GM12865 (cell line): ENCODE measurements at places on chromosomes 16 and 17.

DNA sequence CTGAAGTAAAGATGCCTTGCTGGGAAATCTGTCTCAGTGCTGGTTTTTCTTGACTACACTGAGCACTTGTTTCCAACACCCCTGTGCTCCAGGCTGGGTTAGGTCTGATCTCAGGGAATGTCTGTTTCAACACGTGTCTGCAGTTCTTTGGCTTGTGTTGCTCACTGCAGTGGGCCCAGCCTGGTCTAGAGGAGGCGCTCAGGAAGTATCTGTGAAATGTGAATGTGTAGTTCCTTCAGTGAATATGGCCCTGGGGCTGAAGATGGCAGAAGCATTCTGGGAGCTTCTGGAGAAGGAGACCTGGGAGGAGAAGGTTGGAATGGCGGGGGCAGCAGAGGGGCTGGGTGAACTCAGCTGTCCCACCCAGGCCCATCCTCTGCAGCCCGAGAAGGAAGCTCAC is 8.1 kb upstream of the YPEL3 start:
- DNase-seq, result no peak

DNA sequence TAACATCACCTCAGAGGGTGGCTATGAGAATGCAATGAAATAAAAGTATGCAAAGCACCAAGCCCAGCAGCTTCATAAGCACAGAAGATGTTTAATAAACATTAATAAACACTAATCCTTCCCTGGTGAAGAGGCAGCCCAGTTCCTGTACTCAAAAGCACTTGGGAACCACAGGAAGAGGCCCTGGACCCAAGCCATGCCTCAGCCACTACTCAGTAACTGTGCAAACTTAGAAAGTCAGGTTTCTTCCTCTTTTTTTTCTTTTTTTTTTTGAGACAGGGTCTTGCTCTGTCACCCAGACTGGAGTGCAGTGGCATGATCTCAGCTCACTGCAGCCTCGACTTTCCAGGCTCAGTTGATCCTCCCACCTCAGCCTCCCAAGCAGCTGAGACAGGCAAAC is 5.3 kb downstream of the ARHGAP17 start:
- no peak for DNase-seq

GRCh38 chr16:49703483-49703882 is 152.4 kb downstream of the ZNF423 start:
- no peak for DNase-seq

DNA sequence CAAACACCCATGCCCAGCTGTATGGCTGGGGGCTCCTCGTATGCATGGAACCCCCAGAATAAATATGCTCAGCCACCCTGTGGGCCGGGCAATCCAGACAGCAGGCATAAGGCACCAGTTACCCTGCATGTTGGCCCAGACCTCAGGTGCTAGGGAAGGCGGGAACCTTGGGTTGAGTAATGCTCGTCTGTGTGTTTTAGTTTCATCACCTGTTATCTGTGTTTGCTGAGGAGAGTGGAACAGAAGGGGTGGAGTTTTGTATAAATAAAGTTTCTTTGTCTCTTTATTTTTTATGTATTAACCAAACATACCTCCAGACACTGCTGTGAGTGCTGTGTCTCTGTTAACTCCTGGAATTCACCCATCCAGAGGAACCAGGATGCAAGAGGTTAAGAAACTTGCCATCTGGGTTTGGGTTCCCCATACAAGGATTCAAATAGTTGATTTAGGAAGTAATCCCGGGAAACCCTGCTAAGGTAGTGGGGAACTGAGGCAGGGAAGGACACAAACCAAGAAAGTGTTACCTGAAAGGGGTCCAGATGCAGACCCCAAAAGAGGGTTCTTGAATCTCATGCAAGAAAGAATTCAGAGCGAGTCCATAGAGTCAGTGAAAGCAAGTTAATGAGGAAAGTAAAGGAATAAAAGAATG is 37.4 kb upstream of the IL21R start:
- peak; percentile 41 for DNase-seq

- no peak for DNase-seq
Measured at GRCh38 chr17:43365356-43365755, 33.4 kb upstream of the ARL4D start.

DNA sequence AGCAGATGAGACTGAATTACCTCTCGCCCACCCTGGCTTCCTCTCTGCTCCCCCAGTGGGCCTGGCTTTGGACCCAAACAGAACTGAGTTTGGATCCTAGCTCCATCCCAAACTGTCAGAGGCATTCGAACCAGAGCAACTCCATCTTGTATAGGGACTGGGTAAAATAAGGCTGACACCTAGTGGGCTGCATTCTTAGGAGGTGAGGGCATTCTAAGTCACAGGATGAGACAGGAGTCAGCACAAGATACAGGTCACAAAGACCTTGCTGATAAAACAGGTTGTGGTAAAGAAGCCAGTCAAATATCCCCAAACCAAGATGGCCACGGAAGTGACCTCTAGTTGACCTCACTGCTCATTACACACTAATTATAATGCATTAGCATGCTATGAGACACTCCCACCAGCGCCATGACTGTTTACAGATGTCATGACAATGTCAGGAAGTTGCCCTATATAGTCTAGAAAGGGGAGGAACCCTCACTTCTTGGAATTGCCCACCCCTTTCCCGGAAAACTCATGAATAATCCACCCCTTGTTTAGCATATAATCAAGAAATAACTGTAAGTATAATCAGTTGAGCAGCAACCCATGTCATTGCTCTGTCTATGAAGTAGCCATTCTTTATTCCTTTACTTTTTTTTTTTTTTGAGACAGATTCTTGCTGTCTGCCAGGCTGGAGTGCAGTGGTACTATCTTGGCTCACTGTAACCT is 44.4 kb downstream of the LYRM1 start:
- DNase-seq, result peak; percentile 57

DNA sequence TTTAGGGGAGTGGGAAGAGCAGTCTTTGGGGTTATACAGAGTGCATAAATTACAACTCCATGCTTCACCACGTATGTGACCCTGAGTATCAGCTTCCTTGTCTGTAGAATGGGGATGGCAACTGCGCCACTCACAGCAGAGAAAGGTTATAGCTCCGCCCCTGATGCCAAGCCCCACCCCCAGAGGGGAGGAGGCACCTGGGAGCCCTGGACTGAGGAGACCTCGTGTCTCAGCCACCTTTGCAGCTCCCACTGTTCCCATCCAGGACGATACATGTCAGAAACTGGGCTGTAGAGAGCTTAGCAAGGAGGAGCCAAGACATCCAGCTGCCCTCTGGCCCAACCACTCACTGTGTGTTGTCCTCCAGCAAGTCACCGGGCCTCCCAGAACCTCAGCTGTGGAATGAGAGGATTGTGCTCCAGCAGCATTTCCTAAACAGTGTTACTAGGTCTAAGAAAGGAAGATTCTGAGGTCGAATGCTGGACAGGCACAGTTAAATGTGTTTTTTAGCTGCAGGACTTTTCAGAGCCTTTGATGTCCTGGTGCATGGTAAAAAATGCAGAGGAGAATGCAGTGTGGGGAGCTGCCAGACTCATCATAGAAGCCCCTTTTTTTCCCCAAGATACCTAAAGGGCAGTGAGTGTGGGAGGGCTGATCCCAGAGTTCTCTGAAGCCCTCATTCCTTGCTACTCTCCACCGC is 49.4 kb downstream of the BEAN1 start:
- peak; percentile 26 for DNase-seq

- peak; percentile 48 for DNase-seq
Measured at GRCh38 chr16:75402821-75403475, 30.4 kb downstream of the CFDP1 start.

GRCh38 chr17:16534236-16534635 is 34.8 kb downstream of the ZNF287 start:
- DNase-seq, result no peak

DNA sequence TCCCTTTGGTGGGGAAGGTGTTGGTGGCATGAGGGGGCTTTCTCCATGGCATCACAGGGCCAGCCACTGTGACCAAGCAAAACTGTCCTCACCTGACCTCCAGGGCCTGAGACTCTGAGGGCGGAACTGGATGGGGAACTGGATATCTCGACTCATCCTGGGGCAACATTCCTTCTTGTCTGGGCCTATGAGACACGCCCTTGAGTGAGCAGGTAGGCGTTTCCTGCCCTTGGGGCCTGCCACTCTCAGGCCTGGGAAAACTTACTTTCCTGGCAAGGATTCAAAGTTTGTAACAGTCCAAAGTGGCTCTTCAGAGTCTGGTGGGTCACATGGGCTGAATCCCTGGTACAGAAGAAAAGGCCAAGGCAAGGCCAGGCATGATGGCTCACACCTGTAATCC is 9.6 kb downstream of the MT1X start:
- no peak for DNase-seq

GRCh38 chr16:278863-279366 is 1.5 kb upstream of the ARHGDIG start:
- peak; percentile 61 for DNase-seq

DNA sequence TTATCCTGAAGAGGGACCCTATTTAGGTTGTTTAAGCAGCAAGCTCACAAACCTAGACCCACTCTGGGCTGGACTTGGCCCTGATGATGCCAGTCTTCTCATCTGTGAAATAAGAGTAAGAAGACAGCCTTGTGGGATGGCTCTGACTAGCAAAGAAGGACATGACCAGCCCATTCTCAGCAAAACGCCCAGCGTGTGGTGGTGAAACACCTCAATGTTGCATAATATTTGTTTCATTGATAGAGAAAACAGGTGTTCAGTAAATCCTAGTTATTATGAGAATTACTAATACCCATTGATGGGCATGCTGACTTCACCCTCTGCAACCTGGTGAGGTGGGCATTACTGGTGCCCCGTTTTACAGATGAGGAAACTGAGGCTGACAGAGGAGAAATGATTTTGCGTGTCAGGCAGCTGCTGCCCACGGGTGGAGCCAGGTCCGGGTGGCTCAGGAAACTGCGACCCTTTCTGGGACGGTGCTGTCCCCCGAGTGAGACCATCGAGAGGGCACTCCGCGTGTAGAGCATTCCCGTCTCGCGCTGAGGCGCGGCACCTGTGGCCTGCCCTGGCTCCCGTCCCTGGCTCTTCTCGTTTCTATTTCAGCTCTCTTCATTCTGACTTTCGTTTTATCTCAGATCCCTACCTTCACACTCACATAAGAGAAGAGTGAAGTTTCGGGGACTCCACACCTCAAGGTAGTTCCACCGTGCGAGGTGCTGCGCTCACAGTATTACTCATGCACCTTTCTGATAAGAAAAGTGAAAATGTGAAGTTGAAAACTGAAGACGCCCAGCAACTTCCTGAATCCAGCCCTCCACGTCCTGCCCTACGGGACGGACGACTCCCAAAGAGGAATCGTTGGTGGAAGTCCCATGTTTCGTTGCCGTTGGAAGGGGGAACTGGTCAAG is 48.5 kb downstream of the IRF8 start:
- DNase-seq, result peak; percentile 95
